ENCODE measurements at places on chromosomes 2 and 18.

- DNase-seq = no peak
These were observed 77.1 kb downstream of the SUMO1 start for GRCh38 chr2:202161151-202161835.

DNA sequence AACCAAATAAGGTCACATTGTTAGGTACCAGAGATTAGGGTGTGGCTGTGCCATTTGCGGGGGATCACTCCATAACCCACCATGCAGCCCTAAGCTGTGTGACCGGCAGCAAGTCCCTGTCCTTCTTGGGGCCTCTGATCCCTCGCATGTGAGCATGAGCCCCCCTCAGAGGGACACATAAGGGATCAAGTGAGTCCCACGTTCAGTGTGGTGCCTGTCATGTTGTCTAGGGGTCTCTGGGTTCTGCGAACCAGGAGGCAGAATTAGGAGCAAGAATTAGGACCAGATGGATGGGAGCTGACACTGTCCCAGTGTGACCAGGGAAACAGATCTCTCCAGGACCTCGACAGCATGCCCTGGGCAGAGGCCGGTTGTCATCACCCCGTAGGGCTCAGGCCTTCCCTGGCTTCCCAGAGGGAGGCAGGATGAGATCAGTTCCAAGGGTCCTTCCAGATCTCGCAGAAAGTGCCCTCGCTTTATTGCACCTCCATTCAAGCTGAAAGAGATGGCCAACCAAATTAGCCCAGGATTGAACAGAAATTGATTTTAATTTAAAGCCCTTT lies 113.2 kb upstream of the OTOS start:
- DNase-seq = no peak

DNA sequence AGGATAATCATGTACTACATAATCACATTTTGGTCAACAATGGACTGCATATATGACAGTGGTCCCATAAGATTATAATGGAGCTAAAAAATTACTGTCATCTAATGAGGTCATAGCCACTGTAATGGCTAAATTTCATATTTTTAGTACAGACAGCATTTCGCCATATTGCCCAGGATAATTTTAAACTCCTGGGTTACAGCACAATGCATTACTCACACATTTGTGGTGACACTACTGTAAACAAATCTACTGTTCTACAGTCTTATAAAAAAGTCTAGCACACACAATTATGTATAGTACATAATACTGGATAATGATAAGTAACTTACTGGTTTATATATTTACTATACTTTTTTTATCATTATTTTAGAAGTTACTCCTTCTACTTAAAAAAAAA lies 12.8 kb downstream of the EIF2AK2 start:
- no peak for DNase-seq

DNA sequence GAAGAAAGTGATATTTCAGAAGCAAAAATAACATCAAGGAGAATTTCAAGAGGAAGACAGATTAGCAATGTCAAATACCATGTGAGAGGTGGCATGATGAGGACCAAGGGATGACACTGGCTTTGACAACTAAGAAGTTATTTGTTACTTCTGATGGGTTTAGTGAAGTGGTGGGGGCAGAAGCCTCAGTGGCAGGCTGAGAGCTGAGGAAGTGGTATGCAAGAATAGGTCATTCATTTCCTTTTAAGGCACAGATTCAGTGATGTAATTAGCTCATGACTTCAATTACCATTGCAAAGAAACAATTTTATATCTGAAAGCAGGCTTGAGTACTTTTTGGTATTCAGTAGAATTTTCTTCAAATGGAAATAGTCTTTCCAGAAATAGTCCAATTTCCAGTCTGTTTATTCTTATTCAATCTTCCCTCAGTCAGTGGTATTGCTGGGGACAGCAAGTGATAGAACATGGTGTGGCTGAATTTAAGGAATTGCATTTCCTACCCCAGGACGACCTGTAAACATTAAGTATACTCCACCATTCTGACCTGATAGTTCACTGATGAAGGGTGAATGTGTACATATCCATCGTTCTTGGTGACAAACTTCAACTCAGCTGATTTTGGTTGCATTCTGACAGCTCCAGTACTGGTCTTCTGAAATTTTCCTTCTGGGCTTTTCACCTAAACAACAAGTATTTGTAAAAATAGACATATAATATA lies 28.2 kb downstream of the GEMIN6 start:
- DNase-seq = no peak

- DNase-seq = no peak
These were observed 439.3 kb upstream of the MAP2 start for GRCh38 chr2:208984376-208985090.

GRCh38 chr2:69132960-69133590 lies 120.1 kb downstream of the ANTXR1 start:
- DNase-seq = no peak

GRCh38 chr2:148048475-148049221 lies 27.8 kb downstream of the MBD5 start:
- DNase-seq = no peak

DNA sequence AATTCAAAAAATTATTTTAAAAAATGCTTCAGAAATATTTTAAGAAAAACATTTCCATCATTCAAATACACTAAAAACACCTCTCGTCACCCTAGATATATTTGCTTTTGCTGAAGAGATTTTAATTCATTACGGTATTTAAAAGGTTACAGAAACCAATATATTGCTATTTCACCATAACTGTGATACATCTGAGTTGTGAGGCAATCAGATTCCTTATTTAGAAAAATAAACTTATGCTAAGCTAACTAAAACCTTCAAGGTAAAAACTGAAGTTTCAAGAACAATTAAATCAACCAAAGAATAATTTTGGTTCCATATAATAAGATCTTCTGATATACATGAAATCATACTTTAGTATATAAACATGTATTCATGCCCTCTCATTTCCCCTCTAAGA lies 32.8 kb downstream of the PELI1 start:
- no peak for DNase-seq

- no peak for DNase-seq
These were observed 38.5 kb downstream of the KIF5C start for GRCh38 chr2:148913492-148913891.

- no peak for DNase-seq
These were observed 62.0 kb downstream of the MTCL1 start for GRCh38 chr18:8767340-8767739.

- no peak for DNase-seq
These were observed 208.9 kb downstream of the SPP2 start for GRCh38 chr2:234259440-234259839.

- DNase-seq = no peak
These were observed 134.8 kb downstream of the EIPR1 start for GRCh38 chr2:3242747-3243369.

DNA sequence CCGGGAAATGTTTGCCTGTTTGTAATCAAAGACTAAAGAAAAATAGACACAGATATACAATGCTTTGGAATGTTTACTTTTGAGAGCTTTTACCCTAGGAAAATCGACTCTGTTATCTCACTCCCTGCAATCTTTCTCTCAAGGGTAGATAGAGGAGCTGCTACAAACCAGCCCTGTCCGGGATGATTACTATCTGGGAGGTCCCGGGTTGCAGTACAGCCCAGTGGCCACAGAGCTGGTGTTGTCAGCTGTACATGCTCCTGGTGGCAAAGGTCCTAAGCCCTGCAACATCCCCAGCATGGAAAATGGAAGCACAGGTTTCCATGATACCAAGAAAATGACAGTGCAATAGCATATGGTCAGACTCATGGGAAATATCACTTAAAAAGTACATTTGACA lies 570.5 kb upstream of the SOX11 start:
- DNase-seq = no peak

GRCh38 chr2:65035351-65035943 lies 20.8 kb upstream of the CEP68 start:
- no peak for DNase-seq

DNA sequence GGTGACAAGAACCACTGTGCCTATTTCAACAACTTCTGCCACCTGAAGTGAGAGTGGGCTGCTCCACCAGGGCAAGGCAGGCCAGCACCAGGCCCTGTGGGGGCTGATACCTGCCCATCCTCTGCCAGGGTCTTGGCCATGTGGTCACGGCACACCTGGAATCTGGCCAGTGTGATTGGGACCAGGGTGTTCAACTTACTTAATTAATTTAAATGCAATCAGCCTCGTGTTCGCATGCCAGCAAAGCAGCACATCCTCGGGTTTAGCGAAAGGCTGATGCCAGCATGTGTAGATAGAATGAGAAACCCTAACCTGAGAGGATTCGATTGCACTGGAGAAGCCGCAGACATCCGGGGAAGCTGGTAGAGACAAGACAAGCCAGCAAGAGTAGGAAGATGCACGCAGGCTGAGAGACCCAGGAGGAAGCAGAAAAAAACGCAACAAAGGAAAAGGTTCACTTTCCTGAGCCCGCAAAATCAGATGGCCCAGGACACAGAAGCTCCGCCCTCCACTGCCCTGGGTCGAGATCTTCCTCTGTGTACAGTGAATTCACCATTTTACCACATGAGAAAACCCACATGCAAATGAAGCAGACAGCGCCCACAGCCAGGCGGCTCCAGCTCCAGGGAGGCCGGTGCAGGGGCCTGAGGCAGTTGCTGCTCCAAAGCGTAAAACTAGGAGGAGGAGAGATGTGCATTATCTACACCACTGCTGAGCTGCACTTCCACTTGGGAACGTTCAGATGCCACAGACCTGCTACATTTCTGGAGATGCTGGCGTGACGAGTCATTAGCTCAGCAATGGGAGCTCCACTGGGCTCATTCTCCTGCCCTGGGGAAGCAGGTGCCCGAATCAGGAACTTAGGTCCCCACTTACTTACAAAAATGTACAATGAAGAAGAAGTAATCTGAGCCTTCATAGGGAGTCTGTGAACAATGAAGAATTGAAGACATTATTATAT lies 92.1 kb downstream of the TMEM18 start:
- DNase-seq = no peak

All from heart right ventricle (tissue), 16 donors.